ENCODE measurements at places on chromosomes 2 and 18. TPM values are rescaled to one million over a fixed set of nuclear protein-coding genes. Genes with fewer than 3 reads are reported as not detected.

Gene TMEM178A
- 0.32 TPM for total RNA-seq

Gene PFN4
- not detected for total RNA-seq

- DNase-seq: no peak
These were observed 138.3 kb downstream of the NCK2 start for GRCh38 chr2:105882920-105883435.

DNA sequence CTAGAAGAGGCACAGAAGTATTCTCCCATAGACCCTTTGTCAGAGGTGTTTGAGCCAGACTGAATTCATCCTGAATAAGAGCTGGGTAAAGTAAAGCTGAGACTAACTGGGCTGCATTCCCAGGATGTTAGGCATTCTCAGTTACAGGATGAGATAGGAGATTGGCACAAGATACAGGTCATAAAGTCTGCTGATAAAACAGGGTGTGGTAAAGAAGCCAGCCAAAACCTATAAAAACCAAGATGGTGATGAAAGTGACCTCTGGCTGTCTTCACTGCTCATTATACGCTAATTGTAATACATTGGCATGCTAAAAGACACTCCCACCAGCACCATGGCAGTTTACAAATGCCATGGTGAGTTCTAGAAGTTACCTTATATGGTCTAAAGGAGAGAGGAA, 364.9 kb upstream of the TMEFF2 start:
- no peak for DNase-seq

DNA sequence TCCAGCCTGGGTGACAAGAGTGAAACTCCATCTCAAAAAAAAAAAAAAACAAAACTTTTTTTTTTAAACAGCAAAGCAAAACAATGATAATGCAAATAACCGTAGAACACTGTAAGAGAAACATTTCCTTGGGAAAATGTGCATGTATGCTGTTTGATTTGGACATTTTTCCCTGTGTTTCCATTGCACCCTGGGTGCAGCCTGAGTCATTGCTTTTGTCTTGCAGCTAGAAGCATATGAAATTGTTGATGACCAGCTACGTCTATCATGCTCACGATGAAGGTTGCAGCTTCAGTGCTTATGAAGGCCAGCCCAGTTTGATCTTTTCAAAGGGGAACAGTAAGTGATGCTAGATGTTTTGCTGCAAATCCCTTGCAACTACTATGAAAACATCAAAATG, 41.5 kb downstream of the MOGAT1 start:
- no peak for DNase-seq

DNA sequence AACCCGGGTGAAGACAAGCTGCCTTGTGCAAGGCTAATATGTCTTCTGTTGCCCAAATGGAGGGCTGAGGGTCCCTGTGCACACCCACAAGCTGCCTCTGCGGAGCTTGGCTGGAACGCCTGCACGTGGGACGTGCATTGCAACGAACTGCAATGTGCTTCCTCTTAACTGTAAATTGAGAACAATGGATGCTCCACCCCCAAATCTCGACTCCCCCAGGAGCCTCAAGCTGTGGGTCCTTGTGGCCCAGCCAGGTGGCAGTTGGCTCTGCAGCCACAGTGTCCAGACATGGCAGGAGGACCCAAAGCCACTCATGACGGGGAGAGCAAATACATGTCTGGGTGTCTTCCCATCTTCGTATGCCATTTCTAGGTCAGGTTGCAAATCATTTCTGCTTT, 90.1 kb downstream of the TWIST2 start:
- no peak for DNase-seq

- no peak for DNase-seq
These were observed 48.5 kb downstream of the NAT8 start for GRCh38 chr2:73593680-73594079.

DNA sequence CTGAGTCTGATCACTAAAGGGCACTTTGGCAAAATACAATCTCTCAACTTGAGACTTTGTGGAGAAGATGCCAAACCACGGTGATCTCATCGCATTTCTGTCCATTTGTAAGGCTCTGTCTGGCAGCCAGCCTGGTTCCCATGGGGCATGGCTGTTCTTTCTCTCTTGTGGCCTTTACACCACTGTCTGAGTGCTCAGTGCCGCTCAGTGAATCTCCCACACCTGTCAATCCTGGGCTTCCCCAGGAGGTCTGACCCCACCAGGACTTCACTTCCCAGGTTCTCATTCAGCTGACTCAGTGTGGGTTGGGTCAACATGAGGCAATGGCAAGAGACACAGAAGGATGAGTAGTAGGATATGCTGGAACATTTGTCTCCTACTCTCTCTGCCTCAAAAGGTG, 96.8 kb upstream of the TRIB2 start:
- no peak for DNase-seq
